ENCODE measurements at places on chromosomes 7 and 10. TPM values are rescaled to one million over a fixed set of nuclear protein-coding genes. Genes with fewer than 3 reads are reported as not detected.

GRCh38 chr10:133044401-133044811 is 43.3 kb upstream of the ADGRA1 start:
- DNase-seq = peak; percentile 23

Gene ELAPOR2
- polyA plus RNA-seq = 8.0 TPM

DNA sequence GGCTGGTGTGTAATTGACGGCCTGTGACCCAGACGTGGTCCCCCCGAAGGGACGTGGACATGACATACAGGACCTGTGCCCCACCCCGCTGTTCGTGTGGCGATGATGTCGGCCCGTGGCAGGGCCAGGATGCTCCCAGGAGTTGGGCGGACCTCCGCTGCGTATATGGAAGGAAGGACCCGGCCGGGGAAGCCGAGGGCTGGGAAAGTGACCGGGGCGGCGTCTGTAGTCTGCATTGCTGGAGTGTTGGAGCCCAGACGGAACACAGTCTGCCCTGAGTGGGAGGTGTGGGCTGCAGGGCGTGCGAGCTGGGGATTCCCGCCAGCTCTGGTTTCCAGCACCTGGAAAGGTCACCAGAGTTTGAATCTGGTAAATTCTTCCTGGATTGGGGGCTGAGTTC is 45.0 kb upstream of the FOXL3 start:
- no peak for DNase-seq

Gene SPDYE2
- polyA plus RNA-seq = 0.14 TPM

DNA sequence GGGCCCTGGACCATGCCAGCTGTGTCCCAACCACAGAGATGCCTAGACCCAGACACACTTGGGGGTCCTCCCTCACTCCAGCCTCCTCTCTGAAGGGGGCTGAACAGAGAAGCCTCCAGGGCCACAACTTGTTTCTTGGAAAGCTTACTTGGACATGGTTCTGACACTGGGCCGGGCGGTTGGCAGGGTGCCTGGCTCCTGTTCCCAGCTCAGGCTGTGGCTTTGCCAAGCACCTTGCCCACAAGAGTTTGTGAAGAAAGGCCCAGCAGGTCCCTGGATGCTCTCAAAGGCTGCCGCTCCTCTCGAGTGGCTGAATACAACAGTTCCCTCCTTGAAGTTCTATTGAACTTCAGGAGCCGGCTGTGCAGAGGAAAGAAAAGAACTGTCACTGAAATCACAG is 181.6 kb downstream of the PTPN20 start:
- no peak for DNase-seq

DNA sequence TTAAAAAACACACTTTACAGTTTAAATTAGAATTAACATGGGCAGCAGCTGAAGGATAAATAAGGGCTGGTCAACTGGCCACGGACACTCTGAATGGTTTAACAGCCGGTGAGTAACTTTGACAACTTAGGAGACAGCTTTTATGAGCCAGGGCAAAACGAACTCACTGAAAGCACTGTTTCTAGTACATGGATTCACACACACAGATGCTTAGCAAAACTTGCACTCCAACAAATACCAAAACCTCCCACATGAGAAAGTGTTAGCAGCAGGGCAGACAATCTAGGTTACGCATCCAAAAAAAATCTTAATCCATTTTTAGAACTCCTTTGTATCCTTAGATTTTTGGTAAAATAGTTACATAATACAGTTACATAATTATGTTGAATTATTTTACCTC is 486.4 kb downstream of the PHTF2 start:
- no peak for DNase-seq

DNA sequence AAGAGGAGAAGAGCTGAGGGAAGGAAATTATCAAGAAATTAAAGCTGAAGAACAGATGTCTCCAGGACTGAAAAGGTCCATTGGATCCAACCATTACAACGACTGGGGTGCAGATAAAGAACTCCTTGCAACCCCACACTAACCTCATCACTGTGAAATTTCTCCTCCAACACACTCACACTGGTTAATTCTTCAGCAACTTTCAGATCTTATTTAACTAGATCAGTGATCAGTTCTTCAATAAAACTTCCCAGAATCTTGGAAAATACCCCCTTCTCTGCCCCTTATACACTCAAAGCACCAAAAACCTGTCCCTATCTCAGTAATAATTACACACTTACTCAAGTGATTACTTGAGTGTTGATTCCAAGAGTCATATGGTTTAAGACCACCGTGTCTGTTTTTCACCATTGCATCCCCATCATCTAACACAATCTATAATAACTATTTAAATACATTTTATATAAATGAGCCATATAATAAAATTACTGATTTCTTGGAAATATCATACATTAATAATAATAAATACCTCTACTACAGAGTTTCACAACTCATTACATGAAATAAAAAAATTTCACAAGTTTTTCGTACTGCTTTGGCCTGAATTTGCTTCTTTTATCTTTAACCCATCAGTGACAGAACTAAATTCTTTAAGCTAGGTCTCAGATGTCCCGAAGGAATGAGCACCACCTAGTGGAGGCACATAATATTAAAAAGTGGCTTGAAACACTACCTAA is 123.7 kb downstream of the MPP7 start:
- no peak for DNase-seq

- no peak for DNase-seq
Measured at GRCh38 chr10:25508112-25508815, 333.5 kb downstream of the GPR158 start.

- DNase-seq = no peak
Measured at GRCh38 chr7:33072471-33072870, 9.9 kb upstream of the NT5C3A start.

DNA sequence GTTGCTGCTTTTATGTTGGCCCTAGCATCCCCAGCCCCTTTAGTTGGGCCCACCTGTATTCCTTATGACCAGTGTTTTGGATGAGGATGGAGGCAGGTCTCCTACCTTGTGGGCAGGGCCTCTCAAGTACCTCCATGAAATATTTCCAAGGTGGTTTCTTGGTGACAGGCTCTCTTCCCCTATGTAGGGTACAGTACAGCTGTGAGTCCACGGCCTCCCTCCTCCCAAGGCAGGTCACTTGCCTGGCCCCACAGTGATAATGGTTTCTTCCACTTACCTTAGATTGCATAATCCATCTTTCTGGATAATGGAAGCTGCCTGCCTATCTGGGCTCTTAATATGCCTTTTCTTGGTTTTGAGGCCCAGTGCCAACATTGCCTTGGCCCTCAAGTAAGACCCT is 110.4 kb downstream of the NT5C2 start:
- no peak for DNase-seq

- DNase-seq = no peak
Measured at GRCh38 chr7:84637568-84638338, 443.2 kb upstream of the SEMA3A start.

Gene IQUB
- polyA plus RNA-seq = 0.22 TPM

Gene CCDC146
- polyA plus RNA-seq = 6.6 TPM

- DNase-seq = no peak
Measured at GRCh38 chr10:121138918-121139317, 287.8 kb downstream of the WDR11 start.

Gene EPO
- polyA plus RNA-seq = not detected

DNA sequence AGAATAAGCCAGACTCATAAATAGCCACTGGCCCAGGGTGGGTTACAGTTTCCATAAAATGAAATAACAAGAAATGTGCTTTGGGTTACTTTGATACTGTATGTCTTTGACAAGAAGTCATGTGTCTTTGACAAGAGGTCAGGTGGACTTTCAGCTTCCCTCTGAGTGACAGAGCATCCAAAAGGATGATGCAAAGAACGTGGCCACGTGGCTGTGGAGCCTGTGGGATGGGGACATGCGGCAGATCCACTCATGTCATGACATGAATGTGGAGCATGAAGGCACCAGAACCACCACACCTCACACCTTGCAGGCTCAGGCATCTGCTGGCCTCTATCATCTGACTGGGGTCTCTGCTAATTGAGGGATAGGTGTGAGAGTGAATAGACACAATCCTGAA is 37.1 kb upstream of the CUX1 start:
- no peak for DNase-seq
